ENCODE measurements at places on chromosomes 3 and 15.
A peak's percentile ranks its signal among the peaks of the same experiment; 100 is the strongest.

DNA sequence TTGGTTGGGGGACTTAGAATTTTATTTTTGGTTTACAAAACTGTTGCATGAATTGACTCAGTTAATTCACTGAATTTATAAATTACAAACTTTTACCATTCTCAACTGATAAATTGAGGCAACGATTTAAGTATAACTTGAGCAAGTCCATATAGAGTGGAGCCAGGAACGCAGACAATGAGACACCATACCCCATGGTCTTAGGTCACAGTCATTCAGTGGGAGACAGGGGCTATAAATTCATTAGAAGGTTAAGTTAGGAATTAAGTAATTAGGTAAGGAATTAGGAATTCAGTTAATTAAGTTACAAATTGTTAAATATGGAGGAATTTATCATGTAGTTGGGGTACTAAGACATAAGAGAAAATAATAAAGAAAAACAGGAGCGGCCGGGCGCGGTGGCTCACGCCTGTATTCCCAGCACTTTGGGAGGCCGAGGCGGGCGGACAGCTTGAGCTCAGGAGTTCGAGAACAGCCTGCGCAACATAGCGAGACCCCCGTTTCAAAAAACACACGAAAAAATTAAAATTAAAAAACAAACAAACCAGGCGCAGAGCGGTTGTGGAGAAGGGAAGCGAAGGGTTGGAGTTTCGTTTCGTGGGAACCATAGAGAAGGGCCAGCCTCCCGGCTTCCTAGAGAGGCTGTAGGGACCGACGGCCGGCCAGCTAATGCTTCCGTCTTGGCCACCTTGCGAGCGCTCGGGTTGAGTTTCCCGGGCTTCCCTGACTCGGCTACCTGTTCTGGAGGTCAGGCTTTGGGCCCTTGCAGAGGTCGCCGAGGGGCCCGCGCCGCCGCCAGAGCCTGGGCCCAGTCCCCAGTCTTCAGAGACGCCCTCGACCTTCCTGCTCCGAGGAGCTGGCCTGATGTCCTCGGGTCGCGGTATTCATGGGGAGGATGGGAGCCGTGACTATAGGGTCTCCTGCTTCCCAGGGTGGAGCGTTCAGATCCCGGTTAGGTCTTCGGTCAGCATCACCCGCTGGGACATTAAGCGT lies at the start of gene ZNF619:
Gene ZNF619, plus strand, starts transcription at position 645 of the 993 bp plus-strand sequence. CDS start 858 bp downstream, outside the sequence.
- peak; percentile 78 for DNase-seq

- no peak for DNase-seq
These were observed 50.3 kb downstream of the MED12L start for GRCh38 chr3:151135541-151136337.

GRCh38 chr15:91733661-91734060 lies 119.8 kb upstream of the SLCO3A1 start:
- no peak for DNase-seq

DNA sequence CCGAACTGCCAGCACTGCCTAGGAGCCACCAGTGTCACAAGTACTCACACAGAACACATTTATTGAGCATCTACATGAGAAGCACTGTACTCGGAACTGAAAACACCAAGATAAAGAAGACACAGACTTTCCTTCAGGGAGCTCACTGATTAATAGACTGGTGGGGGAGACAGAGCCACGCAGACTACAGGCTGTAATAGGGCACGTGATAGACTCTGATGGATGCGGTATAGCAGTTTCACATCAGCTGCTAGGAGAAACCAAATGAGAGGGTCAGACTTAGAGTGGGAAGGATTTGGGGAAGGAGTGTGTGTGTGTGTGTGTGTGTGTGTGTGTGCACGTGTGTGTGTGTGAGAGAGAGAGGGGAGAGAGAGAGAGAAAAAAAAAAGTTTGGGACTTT lies 12.1 kb downstream of the EPHB1 start:
- no peak for DNase-seq

GRCh38 chr3:126111566-126112475 lies 27.9 kb upstream of the SLC41A3 start:
- DNase-seq = no peak

GRCh38 chr3:14703128-14703750 lies 28.3 kb downstream of the C3orf20 start:
- no peak for DNase-seq

DNA sequence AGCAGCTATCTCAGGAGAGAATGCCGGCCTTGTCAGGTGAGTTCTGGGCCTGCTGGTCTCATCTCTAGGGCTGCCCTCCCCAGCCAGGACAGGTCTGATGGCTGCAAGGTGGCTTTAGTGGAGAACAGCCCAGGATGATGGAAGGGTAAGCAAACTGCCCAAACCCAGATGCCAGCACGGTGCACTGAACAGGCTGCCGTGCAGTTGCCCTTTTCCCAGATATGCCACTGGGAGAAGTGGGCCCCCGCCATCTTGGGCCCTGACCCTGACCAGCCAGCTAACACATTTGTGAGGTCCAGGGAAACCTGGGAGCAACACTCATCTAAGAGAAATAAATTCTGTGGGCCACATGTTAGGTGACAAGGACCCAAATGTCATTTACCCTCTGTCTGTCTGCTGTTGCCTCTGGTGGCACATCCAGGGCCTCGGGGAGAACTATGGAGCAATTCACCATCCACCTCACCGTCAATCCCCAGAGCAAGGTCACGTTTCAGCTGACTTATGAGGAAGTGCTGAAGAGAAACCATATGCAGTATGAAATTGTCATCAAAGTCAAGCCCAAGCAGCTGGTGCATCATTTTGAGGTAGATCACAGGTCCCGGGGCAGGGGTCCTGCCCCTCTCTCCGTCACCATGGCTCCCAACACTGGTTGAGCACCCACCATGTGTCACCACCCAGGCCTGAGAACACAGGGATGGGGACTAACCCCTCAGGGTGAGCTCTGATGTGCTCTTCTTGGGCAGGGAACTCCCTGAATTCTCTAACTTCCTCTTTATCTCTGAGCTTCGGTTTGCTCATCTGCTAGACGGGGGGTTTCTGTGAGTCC lies 1.8 kb downstream of the ITIH1 start:
- no peak for DNase-seq

DNA sequence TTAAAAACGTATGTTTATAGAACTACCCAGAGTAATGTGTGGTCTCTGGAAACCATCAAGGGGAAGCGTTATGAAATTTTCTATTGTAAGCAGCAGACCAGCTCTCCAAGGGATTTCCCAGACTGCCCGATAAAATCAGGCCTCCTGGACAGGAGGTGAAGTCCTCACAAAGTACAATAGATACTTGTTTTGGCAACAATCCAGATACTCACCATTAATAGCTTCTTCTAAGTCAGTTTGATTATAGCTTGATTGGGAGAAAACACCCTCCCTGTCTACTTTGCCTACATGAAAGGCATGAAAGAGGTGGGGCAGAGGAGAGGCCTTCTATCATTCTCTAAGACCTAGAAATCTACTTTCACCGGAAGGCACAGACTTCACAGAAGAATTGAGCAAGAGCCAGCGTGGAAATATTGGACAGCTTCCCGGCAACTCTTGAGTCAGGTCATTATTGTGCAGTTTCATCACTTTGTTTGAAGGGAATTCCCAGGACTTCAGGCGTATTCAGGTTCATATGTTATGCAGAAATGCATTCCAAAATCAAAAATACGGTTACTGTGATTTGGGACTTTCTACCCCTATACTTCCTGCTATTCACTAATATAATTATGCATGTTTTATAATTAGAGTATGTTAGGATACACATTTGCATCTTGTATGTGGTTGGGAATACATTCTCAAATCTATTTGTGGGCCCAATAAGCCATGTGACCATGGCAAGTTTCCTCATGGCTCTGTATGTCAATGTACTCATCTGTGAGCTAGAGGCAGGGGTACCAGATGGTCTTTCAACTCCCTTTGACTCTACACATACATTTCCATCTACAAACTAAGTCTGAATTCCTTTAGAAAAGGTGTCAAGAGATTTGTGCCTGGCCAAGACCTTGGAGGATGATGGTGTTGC lies 103.5 kb downstream of the CD47 start:
- peak; percentile 93 for DNase-seq

DNA sequence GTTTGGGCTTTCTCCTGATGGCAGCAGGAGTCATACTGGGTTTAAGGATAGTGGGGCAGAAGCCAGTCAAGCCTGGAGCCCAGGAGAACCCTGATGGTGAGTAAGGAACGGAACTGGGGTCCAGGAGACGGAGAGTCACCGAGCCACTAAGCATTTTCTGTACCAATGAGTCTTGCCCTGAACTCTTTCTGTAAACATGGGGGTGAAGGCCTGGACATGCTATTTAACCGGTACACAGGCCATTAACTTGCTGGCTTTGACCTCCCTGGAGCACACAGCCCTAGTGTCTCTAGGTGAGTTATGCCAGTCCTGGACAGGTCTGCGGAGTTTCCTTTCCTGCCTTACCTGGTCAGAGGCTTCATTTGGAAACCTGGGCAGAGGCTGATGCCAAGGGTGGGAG lies 3.9 kb downstream of the SLC6A6 start:
- no peak for DNase-seq

DNA sequence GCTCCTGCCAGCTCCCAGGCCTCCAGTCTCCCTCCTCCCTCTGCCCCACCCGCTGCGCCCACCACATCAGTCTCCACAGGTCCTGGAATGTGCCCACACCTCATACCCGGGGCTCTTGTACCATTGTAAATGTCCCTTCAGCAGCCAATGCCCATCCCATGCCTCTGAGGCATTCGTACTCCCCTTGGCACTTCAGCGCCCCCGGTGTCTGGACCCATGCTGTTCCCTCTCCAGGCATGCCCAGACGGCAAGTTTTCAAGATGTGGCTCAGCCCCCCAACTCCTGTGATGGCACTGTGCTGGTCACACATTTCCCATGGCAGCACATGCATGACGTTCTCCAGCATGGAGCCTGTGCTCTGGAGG lies 13.3 kb downstream of the PLXND1 start:
- DNase-seq = no peak

- DNase-seq = peak; percentile 98
These were observed 78.0 kb downstream of the MYO1E start for GRCh38 chr15:59294574-59295260.

- no peak for DNase-seq
These were observed 40.3 kb upstream of the TSC22D2 start for GRCh38 chr3:150367757-150368156.

DNA sequence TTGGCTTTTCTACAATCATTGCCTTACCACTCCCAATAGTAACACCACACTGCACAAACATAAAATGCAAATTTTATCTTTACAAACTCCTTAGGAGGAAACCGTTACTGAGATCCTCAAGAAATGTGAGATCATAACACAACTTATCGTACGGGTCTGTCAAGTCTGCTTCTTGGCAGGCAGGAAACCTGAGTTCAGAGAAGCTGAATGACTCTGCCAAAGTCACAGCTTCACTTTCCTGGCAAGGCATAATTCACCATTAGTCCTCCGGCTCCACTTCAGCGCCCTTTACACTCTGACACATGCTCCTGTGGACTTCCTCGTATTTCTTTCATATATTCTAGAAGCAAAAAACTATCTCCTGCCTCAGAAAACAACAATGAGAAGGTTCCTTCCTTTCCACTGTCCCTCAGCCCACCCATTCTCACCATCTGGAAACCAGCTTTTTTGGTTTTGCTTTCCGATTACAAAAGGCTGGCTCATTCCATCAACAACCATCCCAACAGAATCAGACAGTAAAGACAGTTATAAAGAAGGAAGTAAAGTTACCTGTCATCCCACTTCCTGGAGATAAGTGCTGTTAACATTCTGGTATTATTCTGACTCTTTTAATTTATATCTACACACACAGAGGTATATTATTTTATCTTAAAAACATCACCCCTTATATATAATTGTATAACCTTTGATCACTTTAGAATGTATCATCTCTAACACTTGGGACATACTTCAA lies 223.4 kb downstream of the STT3B start:
- DNase-seq = no peak

GRCh38 chr3:52446631-52447511 lies 2.0 kb upstream of the SEMA3G start:
- DNase-seq = peak; percentile 62

DNA sequence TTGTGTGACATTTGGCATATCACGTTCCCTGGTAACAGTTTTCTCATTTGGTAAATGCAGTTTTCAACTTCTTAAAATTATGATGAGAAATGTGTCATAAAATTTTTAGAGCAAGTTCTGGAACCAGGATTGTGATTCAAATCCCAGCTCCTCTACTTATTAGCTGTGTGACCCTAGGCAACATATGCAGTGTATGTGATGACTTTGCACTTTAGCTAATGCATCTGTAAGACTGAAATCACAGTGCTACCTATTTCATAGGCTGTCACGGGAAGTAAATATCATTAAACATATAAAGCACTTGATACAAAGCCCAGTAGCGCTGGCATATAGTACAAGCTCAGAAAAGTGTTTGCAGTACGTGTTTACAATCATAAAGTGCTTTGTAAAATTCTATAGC lies 419.4 kb downstream of the GRM7 start:
- DNase-seq = no peak

Measured in EH (cell line).